ENCODE measurements at places on chromosomes 3 and 15. TPM values are rescaled to one million over a fixed set of nuclear protein-coding genes. Genes with fewer than 3 reads are reported as not detected.

DNA sequence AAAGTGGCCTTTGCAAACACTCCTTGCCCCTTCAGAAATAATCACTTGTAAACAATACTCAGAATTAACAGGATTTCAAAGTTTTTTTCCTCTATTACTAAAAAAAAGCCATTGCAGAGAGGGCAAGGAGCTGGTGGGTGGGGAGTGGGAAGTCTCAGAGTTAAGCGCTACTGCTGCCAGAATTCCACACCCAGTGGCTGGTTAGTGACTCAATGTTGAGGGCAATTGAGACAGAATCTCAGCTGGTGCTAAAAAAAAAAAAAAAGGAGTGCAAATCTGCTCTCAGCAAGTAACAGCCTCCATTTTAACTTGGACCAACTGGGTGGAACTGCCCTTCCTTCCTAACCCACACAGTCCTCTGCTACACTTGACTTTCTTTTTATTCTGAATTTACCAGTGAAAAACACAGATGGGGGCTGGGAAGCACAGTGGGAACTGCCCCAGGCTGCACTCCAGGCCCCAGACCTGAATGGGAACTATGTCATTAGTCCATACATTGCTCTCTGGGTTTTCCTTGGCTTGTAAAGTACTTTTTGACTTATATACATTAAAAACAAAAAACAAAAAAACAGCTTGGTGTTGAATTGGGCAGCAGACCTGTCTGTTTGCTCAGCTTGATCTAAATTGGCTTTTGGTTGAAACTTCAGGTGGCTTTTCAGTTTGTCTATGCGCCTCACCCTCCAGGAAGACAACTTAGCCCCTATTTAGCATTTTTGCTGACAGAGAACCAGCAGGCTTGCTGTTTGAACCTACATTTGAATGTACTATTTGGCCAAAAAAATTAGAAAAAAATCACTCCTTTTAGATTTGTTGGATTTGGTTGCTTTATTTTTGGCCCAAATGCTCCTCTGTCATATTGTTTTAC lies 357.8 kb upstream of the TBL1XR1 start:
- no peak for DNase-seq

GRCh38 chr3:73350996-73351395 lies 273.7 kb downstream of the PDZRN3 start:
- no peak for DNase-seq

DNA sequence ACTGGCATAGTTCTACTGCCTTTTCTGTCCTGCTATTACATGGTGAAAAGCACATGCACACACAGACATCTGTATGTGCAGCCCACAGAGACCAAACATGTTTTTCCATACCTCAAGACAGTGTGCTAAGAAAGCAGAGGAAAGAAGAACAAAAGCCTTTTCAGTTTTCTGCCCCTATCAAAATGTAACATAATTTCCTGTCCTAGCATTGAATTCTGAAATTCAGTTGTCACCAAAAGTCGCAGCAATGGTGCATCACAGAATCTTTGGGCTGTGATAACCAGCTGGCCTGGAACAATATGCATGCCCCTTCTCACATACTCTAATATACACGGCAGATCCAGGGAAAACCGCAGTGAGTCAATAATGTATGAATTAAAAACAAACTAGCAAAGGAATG lies 153.8 kb upstream of the RAP2B start:
- DNase-seq, result no peak

DNA sequence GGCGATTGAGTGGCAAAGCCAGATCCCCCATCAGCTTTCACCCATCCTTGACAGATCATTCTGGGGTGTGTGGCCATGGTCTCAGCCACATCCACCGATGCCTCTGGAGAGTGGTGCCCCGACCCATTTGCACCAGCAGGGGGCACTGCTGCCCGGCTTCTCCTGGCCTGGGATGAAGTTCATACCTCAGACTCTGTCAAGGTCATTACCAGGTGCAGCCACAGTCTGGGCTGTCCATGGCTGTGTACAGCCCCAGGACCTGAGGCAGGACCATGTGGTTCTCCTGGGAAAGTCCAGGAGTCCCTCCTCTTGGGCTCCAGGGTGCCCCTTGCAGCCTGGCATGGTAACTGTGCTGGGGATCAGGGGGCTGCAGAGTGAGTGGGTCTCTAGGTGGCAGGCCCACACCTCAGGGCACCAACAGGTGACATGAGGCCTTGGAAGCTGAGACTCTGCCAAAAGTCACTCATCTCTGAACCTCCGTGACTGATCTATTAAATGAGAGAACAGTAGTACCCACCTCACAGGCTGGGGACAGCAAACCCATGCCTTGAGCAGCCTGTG lies 67.2 kb downstream of the CACNA2D2 start:
- DNase-seq, result peak; percentile 80

DNA sequence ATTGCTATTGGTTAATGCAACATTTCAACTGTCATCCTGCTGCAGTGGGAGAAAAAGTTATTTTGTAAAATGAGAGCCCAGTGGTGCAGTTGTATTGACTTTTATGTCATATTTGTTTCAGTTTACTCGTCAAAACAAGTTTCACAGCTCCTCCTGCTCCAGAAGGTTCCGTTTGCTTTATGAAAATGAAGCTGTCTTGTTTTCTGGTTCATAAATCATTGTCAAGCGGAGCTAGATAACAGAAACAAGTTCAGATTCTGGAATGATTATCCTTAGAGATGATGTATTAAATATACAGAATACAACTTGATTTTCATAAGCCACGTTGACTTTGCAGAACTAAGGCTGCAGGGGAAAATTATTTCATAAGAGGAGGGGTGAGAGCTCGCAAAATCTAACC lies 970.5 kb upstream of the NR2F2 start:
- DNase-seq, result no peak

- DNase-seq, result no peak
Measured at GRCh38 chr3:64152086-64152485, 73.2 kb downstream of the PRICKLE2 start.

- no peak for DNase-seq
Measured at GRCh38 chr3:58260261-58260731, 22.7 kb downstream of the ABHD6 start.

GRCh38 chr15:32898414-32898813 lies 180.6 kb downstream of the GREM1 start:
- no peak for DNase-seq

DNA sequence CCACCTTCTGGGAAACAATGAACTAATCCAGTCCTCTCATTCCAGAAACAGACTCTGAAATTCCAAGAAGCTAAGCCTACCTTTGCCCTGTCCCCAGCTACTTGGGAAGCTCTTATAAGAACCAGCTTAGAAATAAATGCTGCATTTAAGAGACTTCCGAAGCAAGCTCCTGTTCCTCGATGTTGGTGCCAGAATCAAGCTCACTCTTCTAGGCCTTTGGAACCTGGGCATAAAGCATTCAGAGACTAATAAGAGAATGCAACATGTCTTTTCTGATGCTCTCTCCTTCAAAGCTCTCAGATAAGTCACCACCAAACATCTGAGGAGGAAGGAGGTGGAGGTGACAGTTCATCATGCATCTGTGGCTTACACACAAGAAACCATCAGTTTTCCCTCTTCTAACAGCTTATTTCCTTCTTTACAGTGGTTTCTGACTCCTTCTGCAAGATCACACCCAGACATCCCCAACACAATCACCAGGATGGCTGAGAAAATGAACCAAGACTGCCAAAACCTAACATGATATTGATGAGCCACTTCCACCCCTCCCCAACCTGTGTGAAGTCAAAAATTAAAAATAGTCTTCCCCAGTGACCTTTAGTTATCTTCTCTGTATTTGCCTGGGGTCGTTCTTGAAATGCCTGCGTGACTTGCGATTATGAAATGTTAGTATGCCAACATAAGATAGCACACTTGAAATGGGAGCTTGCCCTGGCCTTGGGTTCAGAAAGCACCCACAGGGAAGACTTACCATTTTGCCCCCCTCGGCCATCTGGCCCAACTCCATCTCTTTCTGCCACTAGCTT lies 11.5 kb downstream of the ARHGEF3 start:
- DNase-seq, result no peak

DNA sequence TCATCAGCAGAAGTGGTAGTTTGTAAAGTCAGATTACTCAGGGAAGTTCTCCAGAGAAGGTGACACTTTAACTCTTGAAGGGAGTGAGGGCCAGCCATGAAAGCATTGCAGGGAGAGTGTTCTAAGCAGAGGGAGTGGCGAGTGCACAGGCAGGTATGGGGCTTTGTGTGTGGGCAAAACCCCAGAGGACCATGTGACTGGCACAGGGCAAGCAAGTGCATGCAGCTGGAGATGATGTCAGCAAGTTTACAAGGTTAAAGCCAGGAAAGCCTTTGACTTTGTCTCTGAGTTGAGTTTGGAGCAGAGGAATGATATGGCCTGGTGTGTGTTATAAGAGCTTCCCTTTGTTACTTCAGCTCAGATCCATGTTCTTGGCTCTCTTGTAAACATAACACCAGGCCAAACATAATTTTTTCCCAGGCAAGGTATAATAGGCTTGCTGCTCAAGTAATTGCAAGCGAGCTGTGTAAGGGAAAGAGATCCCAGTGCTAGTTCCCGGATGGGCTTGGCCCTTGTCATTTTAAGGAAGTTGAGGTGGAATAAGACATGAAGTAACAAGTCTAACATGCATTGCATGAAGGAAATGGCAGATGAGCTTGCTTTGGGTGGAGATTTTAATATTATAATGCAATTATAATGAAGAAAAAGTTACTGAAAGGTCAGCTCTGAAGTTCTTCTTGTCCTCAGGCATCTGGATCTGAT lies 341.1 kb upstream of the LRRC3B start:
- no peak for DNase-seq

DNA sequence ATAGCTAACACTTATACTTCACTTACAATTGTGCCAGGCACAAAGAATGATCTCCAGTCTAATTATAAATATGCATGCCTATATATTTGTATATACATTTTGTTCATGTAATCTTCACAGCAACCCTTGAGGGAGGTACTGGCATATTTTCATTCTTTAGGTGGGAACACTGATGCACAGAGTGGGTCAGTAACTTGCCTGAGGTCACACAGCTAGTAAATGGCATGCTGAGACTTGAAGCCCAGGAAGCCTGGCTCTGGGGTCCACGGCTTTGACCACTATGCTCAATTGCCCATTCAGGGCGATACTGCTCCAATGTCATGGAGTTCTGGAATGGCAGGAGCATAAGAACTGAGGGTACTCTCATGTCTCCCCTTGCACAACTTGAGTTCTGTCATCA lies 139.8 kb downstream of the SHQ1 start:
- no peak for DNase-seq

DNA sequence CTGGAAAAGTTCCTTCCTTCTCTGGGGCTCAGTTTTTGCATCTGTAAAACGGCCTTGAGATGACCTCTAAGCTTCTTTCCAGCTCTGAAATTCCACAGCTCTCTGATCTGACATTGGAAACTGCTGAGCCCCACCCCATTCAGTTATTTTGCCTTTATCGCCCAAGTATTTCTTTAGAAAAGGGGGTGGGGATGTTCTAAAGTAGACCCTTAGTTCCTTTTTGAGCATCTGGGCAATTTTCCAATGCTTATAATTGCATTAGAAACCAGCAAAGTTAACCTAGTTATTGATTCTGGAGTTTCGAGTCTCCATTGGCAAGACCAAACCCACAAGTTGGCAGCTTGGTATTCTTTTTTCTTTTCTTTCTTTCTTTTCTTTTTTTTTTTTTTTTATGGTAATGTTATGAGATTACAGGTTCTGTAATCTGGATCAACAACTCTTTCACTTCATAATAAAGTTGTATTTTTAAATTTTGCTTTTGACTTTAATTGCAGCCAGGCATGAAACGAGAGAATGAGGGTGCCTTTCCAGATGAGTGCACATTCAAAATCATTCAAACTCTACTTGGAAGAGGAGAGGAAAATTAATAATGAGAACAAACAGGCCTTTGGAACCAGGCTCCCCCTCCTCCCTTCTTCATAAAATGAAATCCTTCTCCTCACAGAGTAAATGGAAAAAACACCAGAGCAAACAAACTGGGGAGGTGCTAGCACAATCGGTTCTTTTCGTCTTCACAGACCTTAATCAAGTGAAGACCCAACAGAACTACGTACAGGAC lies 76.8 kb upstream of the LRIG1 start:
- DNase-seq, result no peak

DNA sequence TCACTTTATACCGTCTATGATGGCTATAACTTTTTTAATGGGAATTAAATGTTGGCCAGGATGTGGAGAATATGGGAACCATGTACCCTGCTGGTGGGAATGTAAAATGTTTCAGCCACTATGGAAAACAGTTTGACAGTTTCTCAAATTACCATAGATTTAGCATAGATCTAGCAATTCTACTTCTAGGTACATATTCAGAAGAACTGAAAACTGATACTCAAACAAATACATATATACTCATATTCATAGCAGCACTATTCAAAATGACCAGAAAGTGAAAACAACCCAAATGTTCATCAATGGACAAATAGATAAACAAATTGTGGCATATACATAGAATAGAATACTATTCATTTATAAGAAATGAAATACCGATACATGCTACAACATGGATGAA lies 539.4 kb downstream of the IGSF11 start:
- DNase-seq, result no peak

DNA sequence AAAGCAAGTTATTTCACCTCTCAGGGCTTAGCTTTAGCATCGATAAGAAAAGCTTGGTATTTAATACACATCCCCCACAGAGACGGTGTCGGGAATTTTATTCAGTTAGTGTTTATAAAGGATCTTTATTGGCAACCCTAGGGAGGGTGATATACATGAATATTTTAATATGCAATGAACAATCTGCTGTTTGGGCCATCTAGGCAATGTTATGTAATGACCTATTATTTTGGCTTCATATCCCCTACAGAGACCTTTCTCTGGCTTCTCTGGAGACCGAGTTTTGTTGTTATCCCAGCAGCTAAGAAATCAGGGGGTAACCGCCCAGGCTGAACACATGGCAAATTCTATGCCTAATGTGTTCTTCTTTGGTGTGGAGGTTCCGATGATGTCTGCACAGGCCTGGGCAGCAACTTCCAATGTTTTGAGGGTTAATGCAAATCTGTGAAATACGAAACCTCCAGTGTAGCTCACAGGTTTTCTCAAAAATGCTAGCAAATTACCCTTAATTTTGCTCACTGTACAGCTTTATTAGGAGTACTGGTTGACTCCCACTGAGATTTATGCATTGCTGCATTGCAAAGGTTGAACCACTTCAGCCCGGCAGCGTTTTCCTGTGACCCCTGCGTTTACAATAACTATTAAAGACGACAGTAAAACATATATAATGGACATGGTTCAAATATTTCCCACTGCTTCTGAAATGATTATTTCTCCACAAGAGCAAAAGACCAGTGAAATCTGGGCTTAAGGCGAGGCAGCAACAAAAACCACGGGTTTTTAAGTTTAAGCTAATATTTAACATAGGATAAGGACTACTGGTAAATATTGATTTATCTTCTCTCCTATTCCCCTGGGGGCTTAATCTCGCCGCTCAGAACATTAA lies 298.3 kb upstream of the NR2E3 start:
- DNase-seq, result no peak

PAK6 gene
- 13.8 TPM for total RNA-seq

ACAN gene
- 0.93 TPM for total RNA-seq

SIAH2 gene
- 17.9 TPM for total RNA-seq
